ENCODE measurements at places on chromosomes 7 and 10.

DNA sequence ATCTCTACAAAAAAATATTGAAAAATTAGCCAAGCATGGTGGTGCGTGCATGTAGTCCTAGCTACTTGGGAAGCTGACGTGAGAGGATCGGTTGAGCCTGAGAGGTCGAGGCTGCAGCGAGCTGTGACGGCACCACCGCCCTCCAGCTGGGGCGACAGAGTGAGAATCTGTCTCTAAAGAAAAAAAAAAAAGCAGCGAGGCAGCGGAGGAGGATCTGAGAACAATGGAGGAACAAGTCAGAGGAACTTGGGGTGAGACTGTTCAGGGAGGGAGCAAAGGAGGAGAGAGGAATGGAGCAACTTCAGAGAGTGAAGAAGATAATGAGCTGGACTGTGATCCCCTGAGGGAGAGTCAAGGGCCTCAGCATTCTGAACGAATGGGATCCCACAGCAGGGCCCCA lies 85.4 kb downstream of the MKX start:
- no peak for DNase-seq

- DNase-seq, result no peak
Observed at GRCh38 chr10:131735577-131735976, 165.2 kb upstream of the PPP2R2D start.

GRCh38 chr10:34613491-34613890 lies 201.6 kb downstream of the PARD3 start:
- DNase-seq, result no peak

GRCh38 chr10:50788951-50789945 lies 49.5 kb downstream of the ASAH2B start:
- DNase-seq, result no peak

GRCh38 chr10:26474026-26474425 lies 35.9 kb downstream of the APBB1IP start:
- no peak for DNase-seq

DNA sequence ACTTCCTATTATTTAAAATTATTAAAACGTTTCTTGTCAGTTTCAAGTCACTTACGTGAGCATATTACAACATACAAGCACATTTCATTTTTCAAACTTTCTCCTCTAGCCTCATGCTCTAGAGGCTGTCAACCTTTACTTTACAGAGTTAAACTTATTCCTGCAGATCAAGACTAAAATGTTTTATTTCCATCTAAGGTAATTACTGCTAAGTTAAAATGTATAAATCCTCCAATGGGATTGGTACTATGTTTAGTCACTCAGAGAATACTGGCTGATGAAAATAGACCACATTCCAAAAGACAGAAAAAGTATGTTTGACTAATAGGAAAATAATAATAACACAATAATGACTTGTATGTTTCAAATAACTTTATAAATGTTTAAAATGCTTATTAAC lies 8.4 kb upstream of the TRDMT1 start:
- no peak for DNase-seq

- DNase-seq, result no peak
Observed at GRCh38 chr10:44990302-44990655, 10.4 kb upstream of the ZNF22 start.

DNA sequence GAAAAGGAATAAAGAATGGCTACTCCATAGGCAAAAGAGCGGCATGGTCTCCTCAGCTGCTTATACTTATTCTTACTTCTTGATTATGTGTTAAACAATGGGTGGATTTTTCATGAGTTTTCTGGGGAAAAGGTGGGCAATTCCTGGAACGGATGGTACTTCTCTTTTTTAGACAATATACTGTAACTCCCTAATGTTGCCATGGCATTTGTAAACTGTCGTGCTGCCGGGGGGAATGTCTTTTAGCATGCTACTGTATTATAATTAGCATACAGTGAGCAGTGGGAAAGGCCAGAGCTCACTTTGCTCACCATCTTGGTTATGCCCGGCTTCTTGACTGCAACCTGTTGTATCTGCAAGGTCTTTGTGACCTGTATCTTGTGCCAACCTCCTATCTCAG lies 372.1 kb upstream of the AKR1E2 start:
- no peak for DNase-seq

DNA sequence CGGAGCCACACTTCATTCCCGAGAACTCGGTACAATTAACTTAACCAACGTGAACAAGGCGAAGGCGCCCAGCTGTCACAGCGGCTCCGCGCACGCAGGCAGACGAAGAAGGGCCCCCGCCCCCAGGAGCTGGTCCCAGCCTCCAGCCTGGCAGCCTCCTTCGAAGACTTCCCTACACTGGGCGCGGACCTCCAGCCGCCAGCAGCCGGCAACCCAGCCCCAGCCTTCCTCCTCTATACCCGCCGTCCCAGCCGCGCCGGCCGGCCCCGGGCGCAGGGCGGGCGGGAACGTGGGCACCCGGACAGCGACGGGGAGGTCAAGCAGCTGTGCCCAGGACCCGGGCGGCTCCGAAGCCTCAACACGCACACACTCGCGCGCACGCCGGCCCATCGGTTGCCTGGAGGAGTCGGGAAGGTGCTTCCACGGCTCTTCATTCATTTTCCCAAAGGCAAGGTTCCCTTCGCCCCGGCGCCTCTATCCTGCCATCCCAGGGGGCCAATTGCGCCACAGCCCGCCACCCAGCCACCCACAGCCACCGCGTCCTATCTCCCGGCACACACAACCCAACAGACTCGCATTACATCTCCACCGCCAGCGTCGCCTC lies 1.6 kb downstream of the CHST15 start:
- DNase-seq, result no peak

- peak; percentile 49 for DNase-seq
Observed at GRCh38 chr10:75043256-75044131, 68.0 kb upstream of the SAMD8 start.

DNA sequence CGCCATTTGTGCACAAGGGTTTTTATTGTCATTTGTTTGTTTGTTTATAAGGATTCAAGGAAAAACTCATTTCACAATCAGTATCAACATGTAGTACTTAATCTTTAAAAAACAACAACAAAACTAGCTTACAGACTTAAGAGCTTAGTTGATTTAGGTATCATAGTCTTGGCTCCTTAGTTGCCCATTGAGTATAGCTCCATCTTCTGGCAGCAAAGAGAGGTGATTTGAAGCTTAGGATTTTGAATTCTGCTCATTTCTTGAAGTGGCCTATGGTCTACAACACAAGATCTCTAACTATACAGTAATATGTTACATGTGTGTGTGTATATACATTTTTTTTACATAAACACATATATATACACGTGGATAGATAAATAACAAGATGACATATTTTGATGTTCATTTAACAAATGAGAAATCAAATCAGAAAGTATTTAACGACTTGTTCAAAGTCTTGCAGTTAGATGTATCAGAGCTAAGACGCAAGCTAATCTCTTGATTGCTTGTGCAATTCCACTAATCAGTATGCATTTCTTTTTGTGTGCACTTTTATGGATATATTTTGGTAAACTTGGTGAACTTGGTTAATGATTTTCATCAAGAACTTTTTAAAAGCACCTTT lies 307.3 kb downstream of the CAMK1D start:
- DNase-seq, result peak; percentile 69

DNA sequence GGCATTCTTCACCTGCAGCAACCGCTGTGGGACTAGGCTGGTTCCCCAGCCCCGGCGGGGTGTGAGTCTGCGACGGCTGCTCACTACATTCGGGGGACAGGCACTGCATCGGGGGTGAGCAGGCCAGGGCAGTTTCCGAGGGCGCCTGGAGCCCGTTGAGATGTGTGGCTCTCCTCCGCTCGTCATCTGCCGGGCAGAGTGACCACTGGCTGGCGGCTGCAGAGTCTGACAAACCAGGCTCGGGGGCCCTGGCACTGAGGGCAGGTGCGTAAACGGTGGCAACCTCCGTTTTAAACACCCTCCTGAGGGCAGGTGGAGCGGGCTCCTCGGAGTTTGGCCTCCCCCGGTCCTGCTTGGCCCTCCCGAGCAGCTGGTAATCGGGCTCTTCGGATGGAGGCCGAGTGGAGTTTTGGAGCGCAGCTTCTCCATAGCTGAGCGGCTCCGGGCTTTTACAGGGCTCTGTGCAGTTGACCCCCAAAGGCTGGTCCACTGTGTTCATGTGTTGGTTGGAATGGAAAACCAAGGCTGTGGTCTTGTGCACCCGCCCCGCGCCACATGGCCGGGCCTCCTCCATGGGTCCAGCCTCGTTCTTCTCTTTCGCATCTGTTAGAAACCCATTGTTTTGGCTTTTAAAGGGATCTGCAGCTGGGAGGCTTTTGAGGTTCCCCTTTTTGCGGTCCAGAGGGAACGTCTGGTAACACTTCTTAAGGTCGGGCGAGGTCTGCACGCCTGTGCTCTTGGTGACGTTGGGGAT lies 20.9 kb downstream of the INSYN2A start:
- no peak for DNase-seq

DNA sequence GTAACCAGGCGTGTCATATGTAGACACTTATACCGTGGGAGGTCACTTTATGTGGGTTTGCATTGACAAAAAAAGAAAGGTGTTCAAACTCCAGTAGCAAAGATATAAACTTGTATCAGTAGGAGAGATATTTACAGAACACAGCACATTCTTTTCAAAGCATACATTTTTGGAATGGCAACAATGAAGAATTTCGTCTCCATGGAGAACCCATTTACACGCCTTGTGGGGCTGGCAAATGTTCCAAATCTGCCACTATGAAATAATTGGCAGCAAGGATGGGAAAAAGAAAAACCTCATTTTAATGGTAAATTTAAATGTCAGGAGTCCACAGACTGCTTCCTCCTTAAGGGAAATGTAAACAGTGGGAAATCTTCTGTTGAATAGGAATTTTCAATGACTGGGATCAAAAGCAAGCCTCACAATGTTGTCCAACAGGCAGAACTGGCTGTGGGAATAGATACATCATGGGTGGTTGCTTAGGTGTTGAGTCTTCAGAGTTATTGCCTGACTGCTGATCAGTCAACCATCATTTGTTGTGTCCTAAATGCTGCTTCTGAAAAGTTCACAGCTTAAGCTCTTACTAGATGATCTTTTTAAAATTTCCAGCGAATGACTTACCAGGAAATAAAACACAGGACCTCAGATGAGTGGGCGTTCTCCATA lies 256.6 kb upstream of the SEMA3C start:
- no peak for DNase-seq

- DNase-seq, result no peak
Observed at GRCh38 chr7:43363035-43363791, 219.7 kb upstream of the STK17A start.

DNA sequence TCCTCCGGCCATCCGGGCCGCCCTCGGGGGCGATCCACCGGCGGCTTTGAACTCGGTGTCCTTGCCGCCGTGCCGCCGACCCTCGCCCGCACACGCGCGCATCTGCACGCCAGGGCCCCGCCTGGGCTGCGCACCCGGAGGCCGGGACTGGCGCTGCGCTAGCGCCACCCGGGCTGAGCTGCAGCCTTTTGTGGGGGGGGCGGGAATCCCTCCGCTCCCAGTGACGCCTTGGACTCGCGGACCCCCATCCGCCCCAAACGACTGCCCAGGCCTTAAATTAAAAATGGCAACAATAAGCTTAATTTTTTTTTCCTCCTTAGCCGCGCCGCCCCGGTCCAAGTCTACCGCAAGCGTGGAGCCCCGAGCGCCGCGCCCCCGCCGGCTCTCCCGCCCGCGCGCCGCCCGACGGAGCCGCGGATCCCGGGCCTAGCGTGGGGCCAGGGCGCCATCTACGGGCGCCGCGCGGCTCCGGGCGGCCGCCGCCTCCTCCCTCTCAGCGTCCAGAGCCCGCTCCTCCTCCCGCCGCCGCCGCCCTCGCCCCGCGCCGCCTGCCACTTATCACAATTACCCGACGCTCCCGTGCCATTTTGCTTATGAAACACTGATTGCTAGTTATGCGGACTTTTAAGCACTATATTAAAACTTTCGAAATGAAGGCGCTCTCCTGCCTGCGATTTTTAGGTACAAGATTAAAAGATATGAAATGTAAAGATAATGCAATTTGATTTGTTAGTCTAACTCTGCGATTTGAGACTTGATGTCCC lies 7.5 kb upstream of the EBF3 start:
- no peak for DNase-seq

GRCh38 chr7:132114411-132114810 lies 461.9 kb downstream of the PLXNA4 start:
- DNase-seq, result no peak

DNA sequence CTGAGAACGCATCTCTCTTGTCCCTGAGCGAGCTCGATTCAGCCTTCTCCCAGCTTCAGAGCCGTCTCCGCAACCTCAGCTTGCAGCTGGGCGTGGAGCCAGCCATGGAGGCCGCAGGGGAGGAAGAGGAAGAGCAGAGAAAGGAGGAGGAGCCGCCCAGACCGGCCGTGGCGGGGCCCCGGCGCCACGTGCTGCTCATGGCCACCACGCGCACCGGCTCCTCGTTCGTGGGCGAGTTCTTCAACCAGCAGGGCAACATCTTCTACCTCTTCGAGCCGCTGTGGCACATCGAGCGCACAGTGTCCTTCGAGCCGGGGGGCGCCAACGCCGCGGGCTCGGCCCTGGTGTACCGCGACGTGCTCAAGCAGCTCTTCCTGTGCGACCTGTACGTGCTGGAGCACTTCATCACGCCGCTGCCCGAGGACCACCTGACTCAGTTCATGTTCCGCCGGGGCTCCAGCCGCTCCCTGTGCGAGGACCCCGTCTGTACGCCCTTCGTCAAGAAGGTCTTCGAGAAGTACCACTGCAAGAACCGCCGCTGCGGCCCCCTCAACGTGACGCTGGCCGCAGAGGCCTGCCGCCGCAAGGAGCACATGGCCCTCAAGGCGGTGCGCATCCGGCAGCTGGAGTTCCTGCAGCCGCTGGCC lies 43.2 kb downstream of the CHST3 start:
- no peak for DNase-seq

DNA sequence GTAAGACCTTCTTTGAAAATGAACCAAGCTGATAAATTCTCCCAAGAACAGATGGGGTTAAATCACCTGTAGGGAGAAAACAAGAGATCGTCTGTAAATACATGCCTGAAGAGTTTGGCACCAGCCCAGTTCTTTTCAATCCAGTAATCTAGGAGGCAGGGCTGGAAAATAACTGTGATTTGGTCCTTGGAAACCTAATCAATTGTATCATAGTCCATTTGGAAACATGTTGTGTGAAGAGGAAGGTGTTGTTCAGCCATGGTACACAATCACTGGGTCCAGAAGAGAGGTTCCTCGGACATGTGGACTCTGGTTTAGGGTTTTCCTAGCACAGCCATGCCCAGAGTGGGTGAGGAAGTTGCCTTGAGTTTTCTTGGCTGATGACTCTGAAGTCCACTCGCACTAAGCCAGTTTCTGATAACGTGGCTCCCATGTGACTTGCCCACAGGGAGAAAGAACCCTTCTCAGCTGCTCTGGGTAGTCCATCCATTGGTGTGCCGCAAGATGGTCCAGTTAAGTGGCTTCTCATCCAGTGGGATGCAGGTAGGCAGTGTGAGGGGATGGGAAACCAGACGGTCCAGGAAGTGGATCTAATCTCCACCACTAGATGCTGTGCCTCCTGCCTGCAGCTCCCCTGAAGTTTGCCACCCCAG lies 5.1 kb downstream of the BLNK start:
- DNase-seq, result no peak

DNA sequence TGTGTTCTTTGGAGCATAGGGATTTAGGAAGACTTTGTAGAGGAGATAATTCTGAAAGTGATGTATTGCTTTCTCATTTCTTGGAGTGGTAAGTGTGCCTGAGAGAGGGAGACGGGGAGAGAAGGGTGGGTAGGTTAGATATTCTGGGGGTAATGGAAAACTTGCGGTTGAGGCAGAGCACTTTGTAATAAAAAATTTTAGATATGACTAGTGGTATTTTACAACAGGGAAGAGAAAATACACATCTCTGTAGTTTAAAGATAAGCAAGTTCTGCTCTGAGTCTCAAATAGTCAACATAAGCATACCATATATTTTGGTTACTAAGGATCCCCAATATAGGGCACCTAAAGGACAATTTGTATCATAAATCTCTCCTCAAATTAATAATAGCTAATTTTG lies 6.6 kb downstream of the VPS50 start:
- no peak for DNase-seq
